Stimulated activated CD4-positive, alpha-beta T cell treated with anti-CD3 and anti-CD28 coated beads, Interleukin-1b, Interleukin-23, amount 100 ng/mL, for 4 hours (primary cell): ENCODE measurements at places on chromosomes 11 and 22.

GRCh38 chr11:73431396-73431795 is 55.2 kb downstream of the RELT start:
- DNase-seq, result no peak

DNA sequence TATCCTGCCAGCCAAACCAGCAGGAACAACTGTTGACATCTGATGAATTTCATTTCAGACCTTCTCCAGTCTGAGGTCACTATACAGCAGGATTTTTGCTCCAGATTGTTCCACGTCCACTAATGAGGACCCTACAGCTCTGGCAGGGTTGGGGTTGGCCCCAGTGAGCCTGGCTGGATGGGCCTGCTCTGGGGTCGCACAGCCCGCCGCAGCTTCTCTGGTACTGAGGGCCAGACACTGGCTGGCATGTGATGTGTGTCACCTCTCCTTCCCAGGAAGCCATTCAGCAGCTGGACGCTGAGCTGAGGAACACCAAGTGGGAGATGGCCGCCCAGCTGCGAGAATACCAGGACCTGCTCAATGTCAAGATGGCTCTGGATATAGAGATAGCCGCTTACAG is 5.4 kb downstream of the NEFH start:
- DNase-seq, result no peak

- DNase-seq, result no peak
Observed at GRCh38 chr11:43871051-43871450, 9.6 kb upstream of the ALKBH3 start.

DNA sequence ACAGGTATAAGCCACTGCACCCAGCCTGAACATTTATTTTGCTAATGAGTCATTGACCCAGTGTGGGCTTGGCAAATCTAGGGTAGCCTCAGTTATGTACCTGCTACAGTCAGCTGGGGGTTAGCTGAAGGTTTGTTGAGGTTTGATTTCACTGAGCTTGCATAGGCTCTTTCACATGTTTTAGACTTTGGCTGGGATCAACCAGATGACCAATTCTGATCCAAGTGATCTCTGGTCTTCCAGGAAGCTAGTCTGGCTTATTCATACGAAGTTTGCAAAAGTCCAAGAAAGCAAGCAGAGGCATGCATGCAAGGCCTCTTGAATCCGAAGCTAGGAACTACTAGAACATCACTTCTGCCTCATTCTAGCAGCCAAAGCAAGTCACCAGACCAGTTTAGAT is 21.0 kb downstream of the SERPING1 start:
- DNase-seq, result no peak

- DNase-seq, result no peak
Observed at GRCh38 chr11:128421577-128422330, 165.6 kb downstream of the ETS1 start.
